Activated effector memory CD4-positive, alpha-beta T cell treated with anti-CD3 and anti-CD28 coated beads, Interleukin-2, amount 50 U/mL, for 16 hours (primary cell): ENCODE measurements at places on chromosomes 7 and 10.

DNA sequence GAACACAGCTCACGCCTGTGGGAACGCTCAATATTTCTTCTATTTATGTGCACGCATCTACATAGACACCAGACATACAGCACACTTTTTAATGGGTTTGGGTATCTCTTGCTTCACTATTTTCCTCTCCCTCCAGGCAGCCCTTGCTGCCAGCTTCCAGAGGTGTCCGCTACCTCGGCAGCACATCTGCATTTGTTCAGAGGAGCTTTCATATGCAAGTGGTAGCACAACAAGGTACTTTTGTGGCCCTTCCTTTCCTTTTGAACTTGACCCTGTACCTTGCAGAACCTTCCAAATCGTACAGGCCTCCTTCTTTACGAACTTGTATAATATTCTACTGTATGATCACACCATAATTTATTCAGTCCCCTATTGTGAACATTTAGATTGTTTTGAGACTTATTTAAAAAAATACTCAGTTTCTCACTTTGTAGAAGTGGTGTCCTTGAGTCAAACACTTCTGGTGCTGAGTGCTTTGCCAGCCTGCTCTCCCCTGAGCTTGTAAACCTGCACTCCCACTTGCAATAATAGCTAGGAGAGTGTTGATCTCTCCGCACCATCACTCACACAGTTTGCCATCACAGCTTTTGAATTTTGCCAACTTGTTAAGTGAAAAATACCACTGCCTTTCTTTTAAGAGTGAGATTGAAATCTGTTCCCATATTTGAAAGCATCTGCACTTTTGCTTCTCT, 106.0 kb upstream of the ZNF32 start:
- DNase-seq, result no peak

- no peak for DNase-seq
Observed at GRCh38 chr7:75906991-75907667, 7.8 kb upstream of the POR start.

GRCh38 chr7:31786326-31786725, 99.3 kb downstream of the PPP1R17 start:
- no peak for DNase-seq

- no peak for DNase-seq
Observed at GRCh38 chr10:60200012-60200681, 189.5 kb downstream of the ANK3 start.

DNA sequence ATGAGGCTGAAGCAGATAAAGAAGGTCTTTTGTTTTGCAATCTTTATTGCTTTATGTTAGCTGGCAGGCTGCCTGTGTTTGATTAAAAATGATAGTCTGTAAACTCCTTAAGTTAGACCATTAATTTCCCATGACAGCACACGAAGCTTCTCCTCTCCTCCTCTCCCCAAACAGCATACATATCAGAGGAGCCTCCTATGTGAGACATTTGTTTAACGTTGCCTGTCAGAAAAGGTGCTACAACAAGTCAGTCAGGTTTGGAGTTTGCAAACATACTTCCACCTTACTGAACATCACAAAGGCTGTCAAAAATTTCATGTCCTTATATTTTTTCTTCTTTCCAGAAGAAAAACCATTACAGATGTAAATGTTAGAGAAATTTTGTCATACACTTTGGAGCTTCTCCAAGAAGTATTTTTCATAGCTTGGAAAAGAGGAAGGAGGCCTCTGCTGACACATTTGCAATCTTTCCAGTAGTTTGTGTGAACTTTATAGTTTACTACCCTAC, 393.1 kb downstream of the EXOC4 start:
- no peak for DNase-seq

DNA sequence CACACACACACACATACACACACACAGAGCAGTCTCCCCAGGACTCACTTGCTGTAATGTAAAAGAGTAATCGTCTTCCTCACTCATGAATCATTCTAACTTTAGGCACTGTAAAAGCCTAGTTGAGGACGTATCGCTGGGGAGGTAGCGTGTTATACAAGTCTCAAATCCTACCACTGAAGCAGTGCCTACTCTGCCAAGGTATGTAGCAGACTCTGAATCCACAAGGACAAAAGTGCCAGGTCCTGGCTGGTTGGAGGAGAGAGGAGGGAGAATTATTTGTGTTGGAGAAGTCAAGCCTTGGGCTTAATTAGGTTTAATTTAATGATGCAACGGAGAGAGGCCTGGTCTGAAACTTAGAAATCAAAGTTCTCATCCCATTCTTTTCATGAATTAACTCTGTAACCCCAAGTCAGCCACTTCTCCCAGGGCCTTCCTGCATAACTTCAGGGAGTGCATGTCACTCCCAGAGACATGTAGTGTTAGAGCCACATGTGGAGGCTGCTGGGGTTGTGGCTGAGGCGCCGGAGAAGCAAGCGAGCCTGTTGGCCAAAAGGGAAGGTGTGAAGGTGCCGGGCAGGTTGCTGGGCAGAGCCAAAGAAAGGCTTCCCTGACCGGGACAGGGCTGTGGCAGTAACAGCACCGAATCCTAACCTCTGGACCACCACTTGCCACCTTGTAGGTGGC, 36.7 kb downstream of the NKX2-3 start:
- DNase-seq, result no peak
